ENCODE measurements at places on chromosomes 11 and 22. TPM values are rescaled to one million over a fixed set of nuclear protein-coding genes. Genes with fewer than 3 reads are reported as not detected.

Gene CTSF
- 0.60 TPM for total RNA-seq

Gene PRAME
- total RNA-seq = not detected

Gene TEX54
- not detected for total RNA-seq

Gene MS4A3
- total RNA-seq = not detected

Gene ASCL2
- 5.6 TPM for total RNA-seq

Measured in hepatocyte (in vitro differentiated cells).